GM19239 (cell line): ENCODE measurements at places on chromosomes 12 and 14.

- DNase-seq: no peak
Observed at GRCh38 chr12:53948650-53949593, 5.8 kb upstream of the HOXC12 start.

- no peak for DNase-seq
Observed at GRCh38 chr12:64946132-64946829, 121.8 kb downstream of the TBC1D30 start.

- no peak for DNase-seq
Observed at GRCh38 chr14:102150744-102151143, 11.0 kb downstream of the WDR20 start.

DNA sequence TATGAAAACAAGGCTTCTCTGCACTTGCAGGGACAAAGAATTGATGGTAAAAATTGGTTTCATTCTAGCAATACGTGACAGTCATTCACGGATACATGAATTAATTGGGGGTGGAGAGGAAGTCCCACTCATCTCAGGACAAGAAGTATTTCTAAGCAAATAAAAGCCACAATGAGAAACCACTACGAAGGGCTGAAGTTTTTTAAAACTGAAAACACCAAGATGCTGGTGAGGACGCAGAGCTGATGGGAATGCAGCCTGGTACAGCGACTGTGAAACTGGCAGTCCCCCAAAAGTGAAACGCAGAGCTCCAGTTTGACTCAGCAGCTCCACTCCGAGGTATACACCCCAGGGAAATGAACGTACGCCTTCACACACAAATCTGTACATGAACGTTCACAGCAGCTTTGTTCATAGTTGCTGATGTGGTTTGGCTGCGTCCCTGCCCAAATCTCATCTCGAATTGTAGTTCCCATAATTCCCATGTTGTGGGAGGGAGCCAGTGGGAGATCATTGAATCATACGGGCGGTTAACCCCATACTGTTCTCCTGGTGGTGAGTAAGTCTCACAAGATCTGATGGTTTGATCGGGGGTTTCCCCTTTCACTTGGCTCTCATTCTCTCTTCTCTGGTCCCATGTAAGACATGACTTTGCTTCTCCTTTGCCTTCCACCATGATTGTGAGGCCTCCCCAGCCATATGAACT, 89.0 kb downstream of the SCARB1 start:
- peak; percentile 69 for DNase-seq

- DNase-seq: no peak
Observed at GRCh38 chr12:69003991-69004390, 71.0 kb upstream of the CPM start.

- no peak for DNase-seq
Observed at GRCh38 chr12:7501031-7501588, 2.5 kb downstream of the CD163 start.

DNA sequence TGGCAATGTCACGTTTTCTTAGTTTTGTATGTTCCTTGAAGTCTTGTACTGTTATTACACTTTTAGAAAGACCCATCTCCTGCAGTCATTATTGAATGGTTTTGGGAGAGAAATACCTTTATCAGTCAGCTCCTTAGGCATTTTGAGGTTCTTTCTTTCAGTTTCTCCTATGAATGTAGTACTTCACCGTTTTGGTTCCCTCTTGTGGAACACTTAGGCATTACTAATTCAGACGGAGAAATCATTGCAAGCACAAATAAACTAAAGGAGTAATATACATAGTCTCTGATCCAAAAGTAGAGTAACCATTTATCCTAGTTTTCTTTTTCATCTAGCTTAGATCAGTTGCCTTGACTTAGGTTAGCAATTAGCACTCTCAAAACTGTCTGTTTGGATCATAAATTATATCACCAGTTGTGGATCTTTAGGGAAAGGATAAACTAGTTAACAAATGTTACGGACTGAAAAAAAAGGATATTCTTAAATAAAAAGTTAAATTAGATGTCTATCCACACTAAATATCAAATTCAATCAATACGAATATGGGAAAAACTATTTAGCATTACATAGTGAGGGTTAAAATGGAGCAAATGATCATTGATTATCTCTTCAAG, 1538.3 kb upstream of the SEL1L start:
- DNase-seq: no peak

DNA sequence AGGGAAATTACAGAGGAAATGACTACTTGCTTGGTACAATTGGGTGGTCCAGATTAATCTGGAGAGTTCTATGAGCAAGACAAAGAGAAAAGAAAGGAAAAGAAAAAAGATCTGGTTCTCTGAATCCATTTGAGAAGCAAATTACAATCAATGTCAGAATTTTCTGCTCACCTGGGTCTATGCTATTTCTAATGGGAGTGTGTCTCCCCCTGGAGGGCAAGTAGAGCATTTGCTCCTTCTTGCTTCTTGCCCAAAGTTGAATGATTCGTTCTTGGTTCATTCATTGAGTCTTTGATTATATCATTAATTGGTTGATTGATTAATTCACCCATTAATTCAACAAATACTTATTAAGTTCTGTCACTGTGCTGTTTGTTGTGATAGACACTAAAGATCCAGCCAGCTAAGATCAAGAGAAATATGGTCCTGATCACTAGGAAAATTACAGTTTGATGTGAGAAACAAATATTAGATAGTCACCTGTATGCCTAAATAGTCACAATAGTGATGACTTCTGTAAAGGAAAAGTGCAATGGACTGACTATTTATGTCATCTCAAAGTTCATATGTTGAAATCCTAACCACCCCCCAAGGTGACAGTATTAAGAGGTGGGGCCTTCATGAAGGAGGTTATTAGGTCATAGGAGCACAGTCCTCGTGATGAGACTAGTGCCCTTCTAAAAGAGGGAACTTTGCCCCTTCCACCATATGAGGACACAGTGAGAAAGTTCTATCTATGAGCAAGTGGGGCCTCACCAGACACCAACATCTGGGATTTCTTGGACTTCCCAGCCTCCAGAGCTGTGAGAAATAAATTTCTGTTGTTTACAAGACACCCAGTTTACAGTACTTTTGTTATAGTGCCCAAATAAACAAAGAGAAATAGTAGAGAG, 8.0 kb upstream of the ASB8 start:
- peak; percentile 38 for DNase-seq

DNA sequence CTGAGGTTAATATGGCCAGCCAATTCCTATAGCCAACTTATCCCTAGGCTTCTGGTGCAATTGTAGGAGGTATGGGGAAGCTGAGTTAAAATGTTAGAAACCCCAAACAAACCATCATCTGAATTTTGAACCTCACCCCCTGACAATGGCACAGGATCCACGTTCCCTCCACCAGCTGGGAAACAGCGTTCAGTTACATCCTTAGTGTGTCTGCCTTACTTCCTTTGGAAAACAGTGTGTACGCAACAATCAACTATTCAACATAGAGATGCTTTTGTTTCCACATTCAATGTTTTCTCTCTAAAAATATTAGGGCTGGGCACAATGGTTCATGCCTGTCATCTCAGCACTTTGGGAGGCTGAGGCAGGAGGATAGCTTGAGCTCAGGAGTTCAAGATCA, 203.4 kb downstream of the TTC7B start:
- no peak for DNase-seq

DNA sequence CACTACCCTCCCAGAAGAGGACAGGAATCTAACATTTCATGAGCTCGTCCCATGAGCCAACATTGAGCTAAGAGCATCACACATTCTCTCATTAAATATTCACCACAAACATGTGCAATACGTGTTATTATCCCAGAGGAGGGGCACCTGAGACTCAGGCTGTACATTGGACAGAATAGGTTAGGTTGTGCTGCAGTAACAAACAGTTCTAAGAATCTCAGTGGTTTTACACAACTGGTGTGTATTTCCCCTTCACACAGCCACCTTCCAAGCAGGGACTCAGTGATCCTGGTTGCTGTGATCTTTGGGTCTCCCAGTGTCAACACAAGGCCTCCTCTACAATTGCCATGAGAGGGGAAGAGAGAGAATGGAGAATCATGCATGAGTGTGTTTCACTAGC, 15.0 kb upstream of the ACTN1 start:
- DNase-seq: no peak

DNA sequence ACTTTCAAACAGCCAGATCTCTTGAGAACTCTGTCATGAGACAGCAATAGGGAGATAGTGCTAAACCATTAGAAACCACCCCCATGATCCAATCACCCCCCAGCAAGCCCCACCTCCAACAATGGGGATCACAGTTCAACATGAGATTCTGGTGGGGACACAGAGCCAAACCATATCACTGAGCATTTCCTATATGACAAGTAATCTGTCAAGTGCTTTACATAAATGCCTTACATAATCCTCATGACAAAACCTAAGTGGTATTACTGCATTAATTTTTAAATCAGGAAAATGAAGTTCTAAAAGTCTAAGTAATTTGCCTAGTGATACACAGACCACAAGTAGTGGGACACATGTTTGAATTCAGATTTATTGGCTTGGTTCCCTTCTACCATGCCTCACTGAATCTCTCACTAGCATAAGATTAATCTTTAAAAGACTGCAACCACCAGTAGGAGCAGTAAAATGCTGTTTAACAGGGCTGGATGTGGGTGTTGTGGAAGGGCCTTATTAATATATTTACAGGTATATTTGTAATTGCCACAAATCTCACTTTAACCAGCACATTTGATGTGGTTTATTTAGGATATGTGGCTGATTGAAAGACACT, 323.1 kb upstream of the FBXO33 start:
- no peak for DNase-seq

- DNase-seq: no peak
Observed at GRCh38 chr14:94395888-94396574, 7.6 kb upstream of the SERPINA1 start.

- no peak for DNase-seq
Observed at GRCh38 chr14:96091941-96092411, 52.8 kb downstream of the C14orf132 start.

- no peak for DNase-seq
Observed at GRCh38 chr12:1908758-1909157, 9.7 kb downstream of the CACNA2D4 start.

DNA sequence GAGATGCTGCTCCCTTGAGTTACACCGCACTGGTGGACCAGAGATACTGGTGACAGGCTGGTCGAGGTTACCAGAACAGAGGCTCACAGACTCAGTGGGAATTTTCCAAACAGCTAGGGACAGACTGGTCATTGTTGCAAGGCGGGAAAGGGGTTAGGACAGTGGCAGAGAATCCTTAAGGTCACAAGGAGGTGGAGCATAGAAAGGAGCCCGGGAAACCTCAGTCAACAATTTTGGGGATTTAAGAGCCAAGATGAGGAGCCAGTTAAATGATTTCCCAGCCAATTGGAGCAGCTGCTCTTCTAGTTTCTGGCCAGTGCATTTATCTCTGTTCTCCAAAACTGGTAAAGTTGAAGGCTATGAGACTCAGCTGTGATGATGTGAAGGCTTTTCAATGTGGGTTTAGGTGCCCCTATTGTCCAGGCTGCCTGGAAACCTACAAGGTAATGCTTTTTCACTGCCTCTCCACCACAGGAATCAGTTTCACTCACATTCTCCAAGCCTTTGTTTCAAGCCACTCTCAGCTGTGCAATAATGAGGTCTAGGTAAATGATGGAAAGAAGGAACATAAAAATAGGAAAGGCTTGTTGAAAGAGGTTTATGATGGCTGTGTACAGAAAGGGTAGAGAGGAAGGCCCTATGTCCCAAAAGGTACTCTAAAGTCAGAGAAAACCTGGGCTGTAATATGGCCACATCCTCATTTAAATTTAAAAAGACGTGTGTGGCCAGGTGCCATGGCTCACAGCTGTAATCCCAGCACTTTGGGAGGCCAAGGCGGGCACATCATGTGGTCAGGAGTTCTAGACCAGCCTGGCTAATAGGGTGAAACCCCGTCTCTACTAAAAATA, 7.0 kb upstream of the TNS2 start:
- no peak for DNase-seq

DNA sequence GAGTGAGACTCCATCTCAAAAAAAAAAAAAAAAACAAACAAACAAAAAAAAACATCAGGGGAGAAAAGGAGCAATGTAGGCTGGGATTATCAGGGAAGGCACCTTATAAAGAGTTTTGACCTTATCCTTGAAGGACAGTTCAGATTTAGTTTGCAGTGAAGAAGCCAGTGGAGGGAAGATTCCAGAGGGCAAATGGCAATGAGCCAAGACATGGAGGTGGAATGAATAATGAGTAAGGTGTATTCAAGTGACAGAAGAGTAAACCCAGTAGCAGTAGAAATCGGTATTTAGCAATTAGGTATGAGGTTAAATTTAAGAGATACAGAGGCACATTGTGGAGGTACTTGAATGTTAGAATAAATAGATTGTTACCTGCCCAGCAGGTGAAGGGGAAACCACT, 2.2 kb upstream of the DUSP16 start:
- no peak for DNase-seq
